Brain microvascular endothelial cell (primary cell): ENCODE measurements at places on chromosomes 5 and 9.

- DNase-seq: no peak
Observed at GRCh38 chr5:92951746-92952145, 629.3 kb downstream of the NR2F1-AS1 start.

- DNase-seq: no peak
Observed at GRCh38 chr9:136039488-136039887, 55.6 kb downstream of the NACC2 start.

- no peak for DNase-seq
Observed at GRCh38 chr9:21968331-21969010, 25.7 kb downstream of the CDKN2A start.

DNA sequence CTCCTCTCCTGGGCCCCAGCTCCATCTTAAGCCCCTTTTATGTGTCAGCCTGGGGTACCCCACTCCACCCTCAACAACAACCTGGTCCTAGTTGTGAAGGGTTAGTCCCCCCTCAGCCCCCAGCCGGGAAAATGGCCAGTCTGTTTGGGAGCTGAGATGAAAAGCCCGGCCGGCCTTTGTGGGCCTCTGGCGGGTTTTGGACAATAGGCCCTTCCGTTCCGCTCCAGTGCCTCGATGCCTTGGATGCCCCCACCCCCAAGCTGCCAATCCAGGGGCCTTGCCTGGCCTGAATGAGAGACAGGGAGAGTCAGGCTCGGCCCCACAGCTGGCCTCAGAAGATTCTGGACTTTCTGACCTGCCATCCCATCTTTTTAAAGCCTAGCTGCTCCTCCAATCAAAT lies 9.2 kb downstream of the CNTFR start:
- no peak for DNase-seq

- no peak for DNase-seq
Observed at GRCh38 chr5:154620411-154620810, 134.8 kb upstream of the LARP1 start.

DNA sequence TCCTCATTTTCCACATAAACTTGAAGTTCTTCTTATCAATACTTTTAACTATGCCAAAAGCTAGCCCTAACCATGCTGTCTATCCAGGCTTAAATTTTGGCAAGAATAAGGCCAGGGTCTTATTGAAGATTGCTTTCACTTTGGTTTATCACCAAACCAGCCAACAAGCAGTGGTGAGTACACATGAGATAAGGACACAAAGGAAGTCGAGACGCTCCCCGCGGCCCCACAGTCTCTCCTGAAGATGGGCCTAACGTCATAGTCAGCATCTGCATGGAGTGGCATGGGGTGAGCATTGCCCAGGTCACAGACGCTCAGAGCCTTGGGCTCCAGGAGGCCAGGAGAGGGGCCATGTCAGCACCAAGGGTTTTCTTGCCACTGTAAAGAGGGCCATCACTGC lies 80.3 kb downstream of the ATPSCKMT start:
- DNase-seq: no peak

- no peak for DNase-seq
Observed at GRCh38 chr5:10324518-10325370, 17.0 kb upstream of the CMBL start.

DNA sequence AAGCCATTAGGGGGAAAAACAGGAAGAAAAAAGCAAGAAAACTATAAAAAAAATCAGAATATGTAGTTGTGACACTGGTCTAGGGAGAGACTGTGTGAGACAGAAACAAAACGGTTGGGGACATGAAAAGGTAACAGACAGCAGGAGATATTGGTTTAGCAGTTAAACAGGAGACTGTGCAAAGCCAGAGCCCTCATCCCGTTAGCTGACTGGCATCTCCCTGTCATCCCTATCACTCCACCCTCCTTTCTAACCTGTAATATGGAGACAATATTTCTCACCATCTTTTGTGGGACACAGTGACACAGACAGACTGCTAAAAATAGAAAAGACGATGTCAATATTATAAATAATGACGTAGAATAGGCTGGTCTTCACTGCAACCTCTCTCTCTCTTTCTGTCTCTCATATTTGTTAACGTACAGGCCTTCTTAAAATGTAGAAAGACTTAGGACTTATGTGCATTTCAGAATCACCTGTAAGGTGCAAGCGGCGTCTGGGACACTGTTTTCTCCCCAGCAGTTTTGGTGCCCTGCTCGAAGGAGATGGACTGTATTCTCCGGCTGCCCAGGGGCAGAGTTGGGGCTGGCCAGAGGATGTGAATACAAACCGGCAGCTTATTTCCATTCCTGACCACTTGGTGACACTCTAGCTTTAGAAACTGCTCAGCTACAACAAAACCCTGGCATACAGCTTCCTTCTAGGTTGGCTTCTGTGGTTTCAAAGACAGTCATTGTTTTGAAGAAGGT lies 190.6 kb downstream of the MAT2B start:
- peak; percentile 25 for DNase-seq

DNA sequence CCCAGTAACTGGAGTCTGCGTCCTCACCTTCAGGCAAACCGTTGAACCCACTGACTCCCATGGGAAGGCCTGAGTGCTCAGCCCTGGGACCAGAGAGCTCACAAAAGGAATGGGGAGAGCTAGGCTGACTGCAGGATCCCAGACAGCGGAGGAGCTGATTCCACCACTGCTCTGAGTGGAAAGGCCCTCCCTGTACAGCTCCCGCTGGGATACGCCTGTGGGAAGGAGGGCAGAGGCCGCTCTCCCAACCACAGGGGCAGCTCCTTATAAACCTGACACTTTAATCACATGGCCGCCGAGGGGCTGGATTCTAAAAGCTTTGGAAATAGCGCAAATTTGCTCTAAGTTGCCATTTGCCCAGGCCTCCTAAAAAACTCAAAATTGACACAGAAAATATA lies 37.1 kb downstream of the DBH start:
- DNase-seq: peak; percentile 22

DNA sequence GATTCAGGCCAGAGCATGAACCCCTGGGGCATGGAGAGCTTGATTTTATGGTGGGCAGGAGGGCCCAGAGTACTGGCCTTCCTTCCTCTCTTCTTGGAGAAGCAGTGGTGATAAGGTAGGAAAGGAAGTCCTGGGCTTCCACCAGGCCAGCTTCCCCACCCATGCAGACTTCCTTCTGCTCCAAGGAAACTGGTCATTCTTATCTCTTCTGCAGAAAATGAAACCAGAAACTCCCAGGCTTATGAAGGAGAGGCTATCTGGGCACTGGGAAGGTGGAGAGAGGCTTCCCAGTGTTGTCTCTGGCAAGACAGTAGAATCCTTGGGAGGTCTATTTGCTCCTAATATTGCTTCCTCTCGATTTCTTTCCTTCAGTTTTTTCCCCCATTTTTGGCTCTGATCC lies 110.5 kb upstream of the EQTN start:
- no peak for DNase-seq

DNA sequence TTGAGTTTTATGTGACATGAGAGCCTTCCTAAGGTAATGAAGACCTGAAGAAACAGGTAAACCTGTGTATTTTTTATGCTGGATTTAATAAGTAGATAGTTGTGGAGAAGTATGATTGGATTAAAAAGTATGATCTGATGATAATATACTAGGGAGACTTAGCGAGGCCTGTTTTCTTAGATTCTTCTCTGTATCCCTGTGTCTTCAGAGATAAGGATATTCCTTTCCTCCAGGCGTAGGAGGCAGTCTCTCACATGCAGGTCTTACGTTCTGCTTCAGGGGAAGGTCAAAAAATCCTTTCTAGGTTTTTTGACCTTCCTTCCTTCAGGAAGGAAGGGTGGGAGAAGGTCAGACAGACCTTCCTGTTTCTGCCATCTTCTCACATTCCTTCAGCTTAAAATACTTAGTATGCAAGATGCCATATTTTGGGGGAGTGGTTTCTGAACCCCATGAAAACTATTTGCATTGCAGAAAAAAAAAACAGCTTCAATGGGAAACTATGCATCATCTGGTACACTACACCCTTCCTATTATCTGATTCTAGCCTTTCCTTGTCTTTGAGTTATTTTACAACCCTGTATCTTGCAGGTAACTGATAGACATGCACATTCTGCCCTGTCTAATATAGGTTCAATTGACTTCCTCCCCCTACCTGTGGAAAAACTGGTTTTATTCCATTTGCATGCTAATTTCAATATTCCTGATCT lies 57.3 kb upstream of the ZNF608 start:
- DNase-seq: no peak
